CD4-positive, alpha-beta T cell treated with Interleukin-17A for 1 hour (primary cell): ENCODE measurements at places on chromosomes 2 and 18.

GRCh38 chr2:2229626-2230432 lies 101.2 kb downstream of the MYT1L start:
- no peak for DNase-seq

- DNase-seq = no peak
Observed at GRCh38 chr2:204483608-204484081, 61.6 kb upstream of the PARD3B start.

DNA sequence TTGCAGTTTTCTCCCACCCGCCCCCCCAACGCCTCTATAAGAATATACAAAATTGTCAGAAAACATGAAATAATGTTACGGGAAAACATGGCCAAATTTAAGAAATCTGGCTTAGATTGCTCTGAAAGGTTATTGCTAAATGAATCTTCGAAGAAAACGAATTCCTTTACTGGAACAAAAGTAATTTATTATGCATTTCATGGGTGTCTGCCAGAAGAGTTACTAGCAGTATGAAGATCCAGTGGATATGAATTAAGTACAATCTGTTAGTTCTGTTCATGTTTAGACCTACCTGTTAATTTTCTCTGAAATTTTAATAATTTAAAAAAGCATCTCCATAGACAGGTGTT lies 21.9 kb downstream of the GATA6 start:
- no peak for DNase-seq

DNA sequence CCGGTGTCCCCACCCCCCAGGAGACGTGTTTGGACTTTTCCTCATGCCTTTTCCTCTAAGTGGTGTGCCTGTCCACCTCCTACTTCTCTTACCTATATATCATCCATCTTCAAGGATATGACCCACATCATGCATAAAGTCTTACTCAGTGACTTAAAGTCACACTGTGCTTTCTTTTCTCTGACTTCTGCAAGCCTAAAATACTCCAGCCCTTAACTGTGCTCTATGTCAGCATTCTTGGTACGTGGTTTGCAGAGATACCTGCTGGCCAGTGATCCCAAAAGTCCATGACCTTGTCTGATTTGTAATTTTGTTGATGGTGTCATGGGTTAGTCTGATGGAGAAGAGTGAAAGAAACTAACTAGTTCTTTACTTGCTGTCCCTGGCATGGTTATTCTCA lies 393.6 kb upstream of the NRP2 start:
- DNase-seq = no peak
